ENCODE measurements at places on chromosomes 16 and 17.
A peak's percentile ranks its signal among the peaks of the same experiment; 100 is the strongest.

GRCh38 chr17:13776027-13776551 is 174.4 kb upstream of the HS3ST3A1 start:
- no peak for DNase-seq

GRCh38 chr17:78237401-78238012 is 6.1 kb downstream of the TMEM235 start:
- DNase-seq: no peak

GRCh38 chr17:2263183-2264066 is 40.2 kb downstream of the SMG6 start:
- DNase-seq: peak; percentile 54

- DNase-seq: no peak
These were observed 83.3 kb downstream of the PGS1 start for GRCh38 chr17:78461799-78462053.

DNA sequence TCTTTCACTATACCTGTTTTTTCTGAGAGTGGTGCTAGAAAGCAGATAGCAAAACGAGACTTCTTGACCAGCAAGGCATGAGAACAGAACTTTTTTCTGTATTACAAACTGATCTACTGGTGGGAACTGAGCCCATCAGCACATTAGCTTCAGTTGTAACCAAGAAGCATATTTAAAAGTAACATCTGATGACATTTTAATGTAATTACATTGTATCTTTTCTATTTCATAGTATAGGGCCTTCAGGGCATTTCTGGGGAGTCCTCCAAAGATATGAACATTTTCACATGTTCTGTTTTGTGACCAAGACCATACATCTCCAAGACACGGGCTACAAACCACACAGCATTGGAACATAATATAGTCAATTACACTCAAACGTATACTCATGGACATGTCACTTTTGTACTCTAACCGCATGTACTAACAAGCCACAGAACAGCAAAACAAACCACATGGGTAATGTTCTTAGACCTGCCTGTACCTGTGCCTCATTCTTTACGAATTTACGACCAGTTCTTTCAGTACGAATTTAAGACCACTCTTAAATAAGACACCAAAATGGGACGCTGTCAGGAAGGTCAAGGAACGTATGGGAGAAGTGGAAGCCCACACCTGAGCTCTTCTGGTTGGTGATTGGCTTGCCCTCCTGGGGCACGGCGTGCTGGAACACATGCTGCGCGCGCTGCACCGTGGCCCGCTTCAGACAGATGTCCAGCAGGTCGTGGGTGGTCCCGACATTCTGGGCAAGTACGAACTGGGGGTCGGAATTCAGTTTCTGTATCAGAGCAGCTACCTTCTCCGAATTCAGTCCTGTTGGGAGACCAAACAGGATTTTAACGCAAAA is 825 bp downstream of the BLMH start:
- peak; percentile 80 for DNase-seq

DNA sequence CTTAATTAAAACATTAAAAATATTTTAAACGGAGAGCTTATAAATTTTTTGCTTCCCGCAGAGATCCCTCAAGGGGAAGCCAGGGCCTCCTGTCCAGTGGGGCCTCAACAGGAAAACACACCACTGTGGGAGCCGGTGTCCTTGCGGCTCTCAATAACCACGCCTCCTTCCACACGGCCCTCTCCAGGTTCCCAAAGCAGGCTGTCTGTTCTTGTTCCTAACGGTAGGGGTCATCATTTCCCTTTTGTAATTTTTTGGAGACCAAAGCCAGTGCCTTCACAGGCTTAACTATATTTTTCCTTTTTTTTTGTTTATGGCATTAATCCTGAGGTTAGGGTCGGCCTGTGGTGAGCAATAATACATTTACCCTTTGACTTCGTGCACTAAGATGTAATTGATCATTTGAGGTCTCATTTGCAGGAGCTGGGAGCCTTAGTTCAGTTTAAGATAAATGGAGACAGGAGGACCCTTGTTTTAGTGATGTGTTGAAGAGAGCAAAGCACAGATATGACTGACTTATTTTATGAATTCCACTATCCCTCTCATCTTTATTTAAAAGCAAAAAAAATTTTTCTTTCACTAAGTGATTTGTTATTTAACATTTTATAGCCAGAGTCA is 77.5 kb upstream of the N4BP1 start:
- DNase-seq: no peak

DNA sequence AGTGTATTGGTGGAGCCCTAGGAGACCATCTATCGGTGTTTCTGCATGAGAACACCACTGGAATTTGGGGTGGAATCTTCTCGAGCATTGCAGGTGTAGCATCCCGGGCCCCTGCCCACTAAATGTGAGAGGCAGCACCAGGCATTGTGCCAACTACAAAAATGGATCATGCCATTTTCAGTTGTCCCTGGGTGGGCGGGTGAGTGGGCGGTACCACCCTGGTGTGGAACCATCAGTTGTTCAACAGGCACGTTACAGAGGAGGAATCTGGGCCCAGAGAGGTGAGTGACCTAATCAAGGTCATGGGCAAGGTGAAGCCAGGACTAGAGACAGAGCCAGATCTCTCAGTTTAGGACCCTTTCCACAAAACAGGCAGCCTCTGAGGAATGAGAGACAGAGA is 8.8 kb downstream of the PIPOX start:
- DNase-seq: no peak

DNA sequence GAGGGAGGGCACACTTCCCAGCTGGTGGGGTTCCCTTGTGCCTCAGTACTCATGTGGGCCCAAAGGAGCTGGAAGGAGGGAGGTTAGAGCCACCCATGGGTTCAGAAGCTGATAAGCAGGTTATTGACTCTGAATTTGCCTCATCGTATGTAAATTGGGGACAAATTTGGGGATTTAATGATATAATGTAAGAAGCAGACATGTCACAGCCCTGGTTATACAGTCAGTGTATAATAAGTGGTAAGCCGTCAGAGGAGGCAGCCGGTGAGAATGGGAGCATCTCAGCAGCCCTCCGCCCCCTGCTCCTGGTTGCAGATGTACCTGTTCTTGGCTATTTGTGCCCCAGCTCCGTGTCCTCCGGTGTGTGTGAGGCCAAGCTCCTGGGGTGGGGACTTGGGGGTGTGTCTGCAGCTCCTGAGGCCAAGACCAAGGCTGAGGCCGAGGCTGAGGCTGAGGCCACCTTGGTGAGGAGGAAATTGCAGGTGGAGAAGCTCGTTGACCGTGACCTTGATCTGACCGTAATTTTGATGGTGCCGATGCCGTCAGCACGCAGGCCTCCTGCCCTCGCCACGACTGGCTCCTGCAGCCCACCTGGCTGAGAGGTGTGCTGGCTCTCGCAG is 288.1 kb downstream of the SEC14L1 start:
- DNase-seq: no peak

DNA sequence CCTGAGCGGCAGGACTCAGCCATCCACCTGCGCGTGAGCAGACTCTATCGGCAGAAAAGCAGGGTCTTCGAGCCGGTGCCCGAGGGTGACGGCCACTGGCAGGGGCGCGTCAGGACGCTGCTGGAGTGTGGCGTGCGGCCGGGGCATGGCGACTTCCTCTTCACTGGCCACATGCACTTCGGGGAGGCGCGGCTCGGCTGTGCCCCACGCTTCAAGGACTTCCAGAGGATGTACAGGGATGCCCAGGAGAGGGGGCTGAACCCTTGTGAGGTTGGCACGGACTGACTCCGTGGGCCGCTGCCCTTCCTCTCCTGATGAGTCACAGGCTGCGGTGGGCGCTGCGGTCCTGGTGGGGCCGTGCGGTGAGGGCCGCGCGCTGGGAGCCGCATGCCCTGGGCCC is 14.9 kb downstream of the METRNL start:
- DNase-seq: no peak

GRCh38 chr17:75552425-75553294 is 27.2 kb downstream of the LLGL2 start:
- DNase-seq: no peak

GRCh38 chr16:1297018-1297696 is 12.3 kb upstream of the UBE2I start:
- no peak for DNase-seq

DNA sequence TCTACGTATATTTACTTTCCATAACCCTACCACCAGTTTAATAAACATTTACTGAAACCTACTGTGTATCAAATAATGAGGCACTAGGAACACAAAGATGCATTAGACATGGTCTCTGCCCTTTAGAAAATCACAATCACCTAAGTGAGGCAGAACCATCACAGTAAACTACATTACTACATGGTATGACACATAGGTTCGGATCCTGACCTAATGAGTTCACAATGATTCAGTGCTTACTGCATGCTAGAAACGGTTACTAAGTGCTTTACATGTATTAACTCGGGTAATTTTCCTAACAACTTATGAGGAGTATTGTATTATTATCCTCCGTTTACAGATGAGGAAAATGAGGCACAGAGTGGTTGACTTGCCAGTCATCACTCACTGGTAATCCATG is 5.2 kb upstream of the SYNRG start:
- no peak for DNase-seq

DNA sequence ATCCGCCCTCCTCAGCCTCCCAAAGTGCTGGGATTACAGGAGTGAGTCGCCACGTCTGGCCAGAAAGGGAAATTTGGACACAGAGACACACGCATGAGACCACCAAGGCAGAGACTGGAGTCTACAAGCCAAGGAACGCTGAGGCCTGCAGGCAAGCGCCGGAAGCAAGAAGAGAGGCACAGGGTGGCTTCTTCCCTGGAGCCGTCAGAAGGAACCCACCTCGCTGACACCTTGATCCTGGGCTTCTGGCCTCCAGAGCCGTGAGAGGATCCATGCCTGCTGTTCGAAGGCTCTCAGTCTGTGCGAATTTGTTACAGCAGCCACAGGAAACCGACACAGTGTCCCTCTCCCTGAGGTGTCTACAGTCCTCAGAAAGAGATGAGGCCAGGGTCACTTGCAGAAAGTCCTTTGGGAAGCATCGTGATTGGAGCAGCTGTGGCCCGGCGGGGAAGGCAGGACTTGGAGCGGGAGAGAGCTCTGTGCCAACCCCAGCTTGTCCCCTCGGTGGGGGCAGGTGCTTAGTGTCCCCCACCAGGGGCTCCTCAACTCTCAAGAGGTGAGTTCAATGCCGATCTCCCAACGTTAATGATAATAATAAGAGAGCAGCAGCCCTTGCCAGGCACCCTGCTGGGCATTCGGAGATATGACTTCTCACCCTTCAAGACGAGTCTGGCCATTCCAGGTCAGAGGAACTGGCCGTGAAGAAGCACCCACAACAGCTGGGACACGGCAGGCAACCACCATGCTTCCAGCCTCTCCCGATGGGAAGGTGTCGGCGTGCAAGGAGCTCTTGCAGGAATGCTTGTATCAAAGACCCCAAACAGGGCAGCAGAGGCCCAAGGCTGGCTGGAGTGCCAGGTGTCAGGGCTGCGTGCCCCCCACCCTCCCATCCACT is 68.4 kb upstream of the TNRC6C start:
- no peak for DNase-seq

GRCh38 chr16:88289968-88290401 is 92.8 kb upstream of the ZNF469 start:
- DNase-seq: no peak

GRCh38 chr17:44308865-44309264 is 464 bp downstream of the RUNDC3A start:
- no peak for DNase-seq

- DNase-seq: no peak
These were observed 67.6 kb downstream of the KPNA2 start for GRCh38 chr17:68103148-68103547.

DNA sequence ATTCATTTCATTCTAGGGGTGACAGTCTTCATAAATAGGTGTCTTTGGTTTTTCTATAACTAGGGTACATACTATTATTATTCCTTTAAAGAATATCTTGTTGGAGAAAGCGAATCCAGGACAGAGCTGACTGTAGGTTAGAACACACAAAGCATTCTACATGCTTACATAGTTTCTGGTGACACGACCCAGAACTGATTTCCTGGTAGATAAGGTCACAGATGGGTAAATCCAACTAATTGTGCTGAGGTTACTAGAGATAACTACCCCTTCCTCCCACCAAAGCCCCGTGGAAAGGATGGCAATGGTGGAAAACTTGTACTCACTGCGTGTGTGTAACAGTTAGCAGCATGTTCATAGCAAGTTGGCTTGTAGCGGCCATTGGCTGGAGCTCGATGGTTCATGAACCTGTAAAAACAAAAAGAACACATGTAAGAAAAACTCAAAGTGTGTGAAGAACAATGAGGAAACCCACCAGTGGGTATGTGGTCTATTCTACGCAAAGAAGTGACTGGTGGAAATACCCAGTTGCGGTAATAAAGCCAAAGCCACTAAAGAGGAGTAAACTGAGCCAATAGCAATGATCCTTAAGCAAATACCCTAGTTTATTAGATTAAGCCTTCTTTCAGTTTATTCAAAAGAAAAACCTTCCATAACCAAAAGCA is 7.7 kb downstream of the MMD start:
- no peak for DNase-seq

DNA sequence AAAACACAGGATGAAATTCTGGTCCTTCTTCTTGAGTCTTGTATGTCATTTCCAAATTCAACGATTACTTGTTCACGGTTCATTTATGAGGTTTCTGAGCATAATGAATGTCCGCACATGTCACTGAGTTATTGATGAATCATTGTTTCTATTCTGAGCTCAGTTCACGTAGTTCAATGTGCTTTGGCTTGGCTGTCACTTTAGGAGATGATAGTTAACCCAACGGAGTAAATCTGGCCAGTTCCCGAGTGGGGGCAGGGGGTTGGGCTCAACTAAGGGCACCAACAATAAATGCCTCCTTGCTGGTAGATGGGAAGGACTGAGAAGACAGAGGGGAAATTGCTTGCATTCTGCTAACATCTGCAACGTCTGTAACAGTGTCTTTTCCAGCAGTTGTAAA is 239.4 kb upstream of the HSBP1 start:
- DNase-seq: no peak

- DNase-seq: peak; percentile 61
These were observed 1.6 kb upstream of the TBX21 start for GRCh38 chr17:47731396-47731795.

DNA sequence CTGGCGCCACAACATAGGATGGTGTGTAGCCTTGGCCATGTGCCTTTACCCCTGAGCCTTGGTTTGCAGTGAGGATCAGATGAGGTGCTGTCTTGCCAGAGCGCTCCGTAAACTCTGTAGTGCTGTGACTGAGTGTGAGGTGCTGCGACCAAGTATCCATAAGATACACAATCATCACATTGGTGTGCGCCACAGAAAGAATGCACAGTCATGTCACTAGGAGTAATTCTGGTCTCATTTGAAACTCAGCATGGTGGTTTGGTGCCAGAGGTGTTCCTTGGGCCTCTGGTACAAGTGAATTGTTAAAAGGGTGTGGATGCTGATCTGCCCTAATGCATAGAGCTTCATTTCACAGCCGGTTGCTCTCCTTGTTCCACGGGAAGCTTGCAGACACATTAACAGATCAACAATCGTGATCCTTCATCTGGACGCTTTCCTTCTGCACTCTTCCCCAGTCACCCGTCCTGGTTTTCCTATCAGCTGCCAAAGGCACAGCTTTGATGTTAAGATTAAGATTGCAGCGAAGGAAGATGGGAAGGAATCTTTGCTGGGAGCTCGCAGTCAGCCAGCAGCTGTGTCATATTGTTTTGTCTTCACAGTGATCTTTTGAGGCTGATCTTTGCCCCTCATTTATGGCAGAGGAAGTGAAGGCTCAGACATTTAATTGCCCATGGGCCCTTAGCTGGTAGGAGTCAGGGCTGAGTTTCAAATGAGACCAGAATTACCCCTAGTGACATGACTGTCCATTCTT is 79.1 kb downstream of the KSR1 start:
- no peak for DNase-seq

GRCh38 chr17:12982224-12982623 is 35.6 kb downstream of the ELAC2 start:
- no peak for DNase-seq
